ENCODE measurements at places on chromosomes 1 and 21.
A peak's percentile ranks its signal among the peaks of the same experiment; 100 is the strongest.

GRCh38 chr1:243730487-243731150 lies 119.4 kb downstream of the AKT3 start:
- DNase-seq, result no peak

DNA sequence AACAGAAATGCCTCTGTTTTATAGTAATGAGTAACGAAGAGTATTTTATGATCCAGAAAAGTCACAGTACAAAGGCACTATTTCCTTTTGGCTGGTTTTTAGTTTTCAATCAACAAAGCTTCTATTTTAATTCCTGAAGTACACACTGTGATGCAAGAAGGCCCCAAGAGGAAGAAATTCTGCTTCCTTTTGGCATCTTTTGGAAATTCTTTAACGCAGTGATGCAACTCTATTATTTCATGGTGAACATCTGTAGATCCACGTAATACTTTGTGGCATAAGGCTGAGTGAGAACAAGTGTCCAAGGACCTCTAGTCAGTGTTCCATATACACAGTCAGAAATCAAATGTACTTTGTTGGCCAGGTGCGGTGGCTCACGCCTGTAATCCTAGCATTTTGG lies 137.5 kb downstream of the TGFB2 start:
- no peak for DNase-seq

GRCh38 chr1:109379907-109380306 lies 17.8 kb downstream of the SORT1 start:
- no peak for DNase-seq

DNA sequence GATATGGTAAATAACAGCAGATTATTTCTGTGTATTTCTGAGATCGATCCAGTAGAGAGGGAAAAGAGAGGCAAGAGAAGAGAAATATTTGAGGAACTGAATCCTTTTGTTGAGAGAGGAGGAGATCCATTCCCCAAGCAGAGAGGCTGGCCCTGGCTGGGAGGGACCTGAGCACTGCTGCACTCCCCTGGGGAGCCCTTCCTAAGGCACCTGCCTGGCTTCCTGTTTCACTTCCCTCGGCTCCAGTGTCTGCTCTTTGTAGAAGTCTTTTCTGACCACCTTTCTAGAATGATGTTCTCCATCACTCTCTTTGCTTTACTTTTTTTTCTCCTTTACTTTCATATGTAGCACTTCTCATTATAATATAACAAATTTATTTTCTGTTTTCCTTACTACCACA lies 42.3 kb upstream of the SLC6A9 start:
- no peak for DNase-seq

DNA sequence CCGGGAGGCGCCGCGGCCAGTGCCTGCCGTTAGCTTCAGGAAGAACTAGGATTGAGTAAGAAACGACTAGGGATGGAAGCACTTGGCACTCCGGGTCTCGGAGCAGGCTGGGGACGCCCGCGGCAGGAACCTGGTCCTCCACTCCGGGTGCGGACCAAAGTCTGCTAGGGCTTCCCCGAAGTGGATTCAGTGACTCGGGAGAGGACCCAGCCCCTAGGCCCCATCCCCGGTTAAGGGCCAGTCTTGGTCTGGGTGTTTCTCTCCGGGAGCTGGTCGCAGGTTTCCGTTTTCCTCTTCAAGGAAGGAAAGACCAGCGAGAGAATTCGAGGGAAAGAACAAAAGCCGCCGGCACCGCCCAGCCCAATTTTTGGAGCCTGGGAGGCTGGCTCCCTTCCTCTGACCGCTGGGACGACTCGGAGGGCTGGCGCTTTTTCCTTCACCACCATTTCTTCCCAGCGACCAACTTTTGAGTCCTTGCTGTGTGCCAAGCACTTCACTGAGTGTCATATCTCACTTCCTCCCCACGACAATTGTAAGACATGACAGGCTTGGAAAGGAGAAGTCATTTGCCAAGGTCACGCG lies 16.8 kb upstream of the STMN1 start:
- peak; percentile 17 for DNase-seq

DNA sequence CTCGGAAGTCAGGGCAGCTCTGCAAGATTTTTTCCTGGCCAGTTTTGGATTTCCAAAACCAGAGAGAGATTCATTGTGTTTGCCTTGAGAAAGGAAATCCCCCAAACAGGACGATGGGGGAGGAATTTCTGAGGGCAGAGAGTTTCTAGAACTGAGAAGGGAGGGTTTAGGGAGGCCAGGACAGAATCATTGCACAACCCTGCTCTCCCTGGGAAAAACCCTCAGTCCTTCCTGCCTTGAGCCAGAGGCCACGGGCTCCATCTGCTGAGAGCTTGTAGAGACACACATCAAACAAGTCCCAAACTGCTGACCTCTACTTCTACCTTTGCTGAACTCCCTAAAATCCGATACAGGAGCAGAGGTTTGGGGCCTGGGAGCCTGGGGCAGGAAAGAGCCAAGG lies 99.7 kb downstream of the NMNAT2 start:
- DNase-seq, result no peak

DNA sequence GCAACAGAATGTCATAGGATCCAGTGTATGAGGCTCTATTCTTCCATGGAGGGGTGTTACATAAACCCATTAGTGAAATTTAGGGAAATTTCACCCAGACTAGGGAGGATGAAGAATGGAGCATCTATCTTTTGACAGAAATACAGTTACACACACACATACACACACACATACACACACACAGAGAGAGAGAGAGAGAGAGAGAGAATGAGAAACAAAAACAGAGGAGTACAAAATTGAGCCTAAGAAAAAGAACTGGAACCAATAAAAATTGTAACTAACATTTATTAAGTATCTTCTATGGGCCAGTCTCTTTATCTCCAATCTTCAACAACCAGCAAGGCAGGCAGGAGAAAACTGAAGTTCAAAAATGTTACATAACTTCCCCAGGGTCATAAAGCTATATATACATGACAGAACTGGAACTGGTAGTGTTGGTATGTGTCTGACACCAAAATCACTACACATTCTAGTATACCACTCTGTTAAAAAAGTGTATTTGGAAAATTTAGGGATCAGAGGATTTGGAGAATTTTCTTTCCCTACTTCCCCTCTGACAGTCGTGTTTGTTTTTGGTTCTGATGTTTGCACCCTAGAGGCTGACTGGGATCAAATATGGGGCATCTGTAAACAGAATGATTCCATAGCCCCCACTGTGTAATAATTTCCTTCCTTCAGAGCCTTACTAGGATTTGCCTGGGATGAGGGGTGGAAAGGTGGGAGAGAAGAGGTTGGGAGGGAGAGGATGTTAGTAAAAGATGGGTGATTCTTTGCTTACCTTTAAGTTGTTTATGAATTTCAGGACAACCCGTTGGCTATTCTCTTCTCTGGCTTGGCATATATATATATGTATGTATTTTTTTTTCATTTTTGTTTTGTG lies 1.0 kb upstream of the ZFYVE9 start:
- DNase-seq, result no peak

DNA sequence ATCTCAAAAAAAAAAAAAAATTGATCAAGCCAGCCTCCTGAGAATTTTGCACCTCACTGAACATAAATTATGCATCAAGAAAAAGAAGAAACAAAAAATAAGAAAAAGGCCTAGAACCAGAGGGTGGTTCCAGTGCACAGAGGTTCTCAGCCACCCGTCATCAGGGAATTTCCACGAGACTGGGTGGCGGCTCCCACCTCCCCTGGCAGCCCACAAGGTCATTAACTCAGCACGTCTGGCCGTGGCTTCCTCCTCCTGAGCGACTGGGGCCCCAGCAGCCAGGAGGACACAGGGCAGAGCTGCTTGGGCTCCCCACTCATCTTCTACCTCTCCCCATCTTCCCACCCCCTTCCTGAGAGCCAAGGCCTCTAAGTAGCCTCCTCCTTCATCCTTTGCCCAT lies 15.7 kb upstream of the TMEM51 start:
- no peak for DNase-seq

DNA sequence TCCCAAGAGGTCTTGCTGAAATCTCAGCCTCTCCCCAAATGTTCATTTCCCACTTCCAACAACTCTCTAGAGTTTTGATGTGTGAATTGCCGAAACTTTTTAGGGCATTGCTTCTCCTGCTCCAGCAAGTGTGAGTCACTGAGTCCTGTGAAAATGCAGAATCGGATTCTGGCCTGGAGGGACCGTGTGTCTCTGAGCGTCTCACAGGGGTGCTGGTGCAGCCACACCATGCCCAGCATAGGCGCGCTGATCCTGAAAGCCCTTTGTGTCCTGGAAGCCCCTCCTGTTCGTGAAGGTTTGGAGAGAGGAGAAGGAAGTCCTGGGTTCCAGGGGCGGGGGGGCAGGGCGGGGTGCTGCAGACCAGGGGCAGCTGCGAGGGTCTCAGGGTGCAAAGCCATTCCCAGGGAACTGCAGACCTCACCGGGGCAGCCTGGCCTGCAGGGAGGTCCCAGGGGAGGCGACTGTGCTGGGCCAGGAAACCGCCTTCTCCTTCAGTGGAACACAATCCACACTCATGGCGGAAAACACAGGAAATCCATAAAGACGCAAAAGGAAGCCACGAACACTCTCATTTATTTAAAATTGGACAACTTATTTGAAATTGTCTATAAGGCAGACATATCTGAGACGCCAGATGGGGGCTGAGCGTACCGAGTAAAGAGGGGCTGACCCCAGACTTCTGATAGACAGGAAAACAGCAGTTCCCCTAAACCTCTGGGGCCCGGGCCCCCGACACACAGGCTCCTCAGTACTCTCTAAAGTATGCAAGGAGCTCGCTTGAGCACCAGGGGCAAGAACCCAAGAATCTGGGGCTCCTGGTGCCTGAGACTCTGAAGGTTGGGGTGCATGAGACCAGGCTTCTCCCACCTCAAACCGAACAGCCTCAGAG lies 43.5 kb upstream of the ADARB1 start:
- no peak for DNase-seq

- DNase-seq, result no peak
These were observed 29.2 kb downstream of the TRAF5 start for GRCh38 chr1:211355873-211356272.

DNA sequence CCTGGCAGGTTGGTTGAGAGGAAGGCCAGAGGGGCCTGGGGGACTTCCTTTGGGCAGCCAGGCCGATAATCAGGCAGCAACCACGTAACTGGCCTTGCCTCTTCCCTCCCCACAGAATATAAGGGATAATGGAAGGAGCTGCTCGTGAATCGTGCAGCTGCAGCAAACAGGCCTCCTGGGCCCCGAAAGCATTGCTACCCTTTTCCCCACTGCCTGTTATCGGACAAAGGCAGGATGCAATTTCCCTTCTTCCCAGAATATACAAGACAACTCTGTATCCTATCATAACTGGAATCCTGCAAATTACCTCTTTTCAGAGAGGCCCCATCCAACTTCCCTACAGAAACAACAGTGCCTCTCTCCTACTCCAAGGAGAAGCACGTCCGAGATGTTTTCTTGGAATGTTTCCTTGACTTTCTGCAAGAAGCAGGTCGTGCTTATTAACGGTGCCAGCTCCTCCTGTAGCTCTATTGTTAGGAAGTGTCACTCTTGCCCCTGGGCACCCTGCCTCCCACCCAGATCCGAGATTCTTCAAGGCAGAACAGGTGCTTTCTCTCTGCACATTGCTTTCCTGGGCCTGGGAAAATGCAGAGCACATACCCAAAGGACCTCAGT lies 106.0 kb upstream of the TIAM1 start:
- no peak for DNase-seq

- no peak for DNase-seq
These were observed 2.2 kb upstream of the DNAJC28 start for GRCh38 chr21:33493756-33494155.

DNA sequence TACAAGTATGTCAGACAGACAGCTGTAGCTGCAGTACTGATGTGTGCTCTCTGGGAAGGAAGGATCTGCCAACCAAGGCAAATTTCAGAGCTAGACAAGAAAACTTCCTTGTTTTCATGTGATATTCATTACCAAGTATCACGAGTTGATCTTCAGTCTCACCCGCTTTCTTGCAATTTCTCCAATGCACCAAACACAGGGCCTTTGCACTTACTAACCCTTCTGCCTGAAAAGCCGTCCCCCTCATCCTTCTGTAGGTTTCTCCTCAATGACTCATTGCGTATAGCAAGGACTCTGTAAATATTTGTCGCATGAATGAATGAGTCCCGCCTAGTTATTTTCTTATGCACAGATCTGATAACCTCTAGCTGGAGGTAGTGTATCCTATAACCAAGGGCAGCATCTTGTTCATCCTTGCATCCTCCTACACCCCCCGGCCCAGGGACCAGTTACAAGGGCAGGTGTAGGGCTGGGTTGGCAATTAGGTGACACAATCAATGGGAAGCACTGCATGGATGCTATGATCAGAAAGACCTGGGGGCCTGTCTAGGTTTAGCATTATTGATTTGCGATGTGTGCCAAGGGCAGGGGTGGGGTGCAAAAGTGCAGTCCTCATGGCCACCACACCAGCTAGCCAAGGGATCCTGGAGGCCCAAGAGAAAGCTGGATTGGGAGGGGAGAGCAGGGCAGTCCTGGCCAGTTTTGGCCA lies 51.4 kb upstream of the GPR157 start:
- DNase-seq, result peak; percentile 43

DNA sequence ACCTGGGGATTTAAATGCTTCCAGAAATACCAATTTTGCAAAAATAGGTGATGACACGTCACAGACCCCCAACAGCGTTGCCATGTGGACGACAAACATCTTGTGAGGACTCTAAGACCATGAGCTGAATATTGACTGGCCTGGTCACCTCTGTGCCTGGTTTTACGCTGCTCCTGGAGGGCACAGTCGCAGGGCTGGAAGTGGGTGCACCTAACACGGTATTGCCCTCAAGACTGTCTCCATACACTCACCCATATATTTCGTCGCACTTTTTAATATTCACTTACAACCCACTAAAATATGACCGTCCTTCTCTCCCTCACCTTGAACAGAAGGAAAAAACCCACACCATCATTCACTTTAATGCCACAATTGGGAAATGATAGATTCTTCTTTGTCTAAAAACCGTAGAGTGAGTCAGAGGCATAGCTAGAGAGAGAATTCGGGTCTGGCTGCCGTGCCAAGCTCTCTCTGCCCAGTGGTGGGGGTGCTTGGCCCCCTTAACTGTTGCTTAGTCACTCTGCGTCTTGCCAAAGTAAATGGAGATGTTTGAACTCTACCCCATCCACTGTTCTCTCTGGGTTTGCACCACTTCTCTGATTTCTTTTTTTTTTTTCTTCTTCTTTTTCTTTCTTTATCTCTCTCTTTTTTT lies 40.8 kb upstream of the UTS2 start:
- no peak for DNase-seq

GRCh38 chr1:161817176-161817730 lies 51.1 kb downstream of the ATF6 start:
- DNase-seq, result no peak

DNA sequence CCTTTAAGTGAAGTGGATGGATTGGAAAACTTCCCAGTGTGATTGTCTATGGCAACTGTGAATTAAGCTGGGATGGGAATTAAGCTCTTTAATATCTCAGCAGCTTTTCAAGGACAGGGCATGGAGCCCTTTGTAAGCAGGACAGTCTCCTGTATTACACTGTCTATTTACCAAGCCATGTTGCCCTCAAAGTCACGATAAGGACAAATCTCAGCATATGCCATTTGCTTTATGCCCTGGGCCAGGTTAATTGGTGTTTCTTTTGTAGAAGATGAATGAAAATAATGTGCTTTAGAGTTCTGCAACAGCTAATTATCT lies 17.6 kb downstream of the UTP25 start:
- DNase-seq, result no peak

DNA sequence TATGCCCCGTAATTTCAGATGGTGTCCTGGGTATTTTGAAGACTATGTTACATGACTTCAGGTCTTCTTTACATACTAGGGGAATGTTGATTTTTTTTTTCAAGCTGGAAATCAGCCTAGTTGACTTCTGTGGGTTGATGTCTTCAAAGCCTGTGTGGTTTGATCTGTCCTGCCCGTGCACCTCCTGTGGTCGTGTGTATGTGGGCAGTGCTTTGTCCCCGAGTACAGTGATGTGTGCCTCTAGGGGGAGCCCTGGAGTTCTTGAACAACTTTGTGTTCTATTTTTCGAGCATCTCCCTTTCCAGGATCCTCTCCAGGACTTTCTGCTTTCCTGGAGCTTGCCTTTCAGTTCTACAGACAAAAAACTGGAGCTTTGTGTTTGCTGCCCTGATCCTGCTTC lies 28.9 kb downstream of the OBSCN start:
- DNase-seq, result no peak
